ENCODE measurements at places on chromosomes 3 and 15.

- DNase-seq: no peak
Observed at GRCh38 chr3:4356220-4356540, 53.0 kb downstream of the SETMAR start.

DNA sequence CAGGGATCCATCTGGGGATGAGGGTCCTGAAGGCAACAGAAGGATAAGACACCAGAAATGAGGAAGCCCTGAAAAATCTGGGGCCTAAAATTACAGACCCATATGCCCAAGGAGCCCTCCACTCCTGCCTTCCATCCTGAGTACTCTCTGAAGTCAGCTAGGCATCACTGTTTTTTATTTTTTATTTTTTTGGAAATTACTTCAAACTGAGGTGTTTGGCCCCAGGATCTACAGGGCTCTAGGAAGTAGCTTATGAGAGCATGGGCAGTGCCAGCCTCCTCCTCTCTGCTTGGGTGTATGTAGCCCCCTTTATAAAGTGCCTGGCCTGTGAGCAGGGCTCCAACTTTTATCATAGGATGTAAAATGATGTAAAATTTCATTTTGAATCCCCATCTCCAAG is 7.9 kb downstream of the EPB42 start:
- no peak for DNase-seq

- no peak for DNase-seq
Observed at GRCh38 chr15:81265256-81265943, 58.5 kb downstream of the STARD5 start.

GRCh38 chr15:37425541-37425940 is 325.2 kb upstream of the MEIS2 start:
- no peak for DNase-seq

GRCh38 chr15:61227269-61227949 is 1.7 kb downstream of the RORA start:
- peak; percentile 43 for DNase-seq

DNA sequence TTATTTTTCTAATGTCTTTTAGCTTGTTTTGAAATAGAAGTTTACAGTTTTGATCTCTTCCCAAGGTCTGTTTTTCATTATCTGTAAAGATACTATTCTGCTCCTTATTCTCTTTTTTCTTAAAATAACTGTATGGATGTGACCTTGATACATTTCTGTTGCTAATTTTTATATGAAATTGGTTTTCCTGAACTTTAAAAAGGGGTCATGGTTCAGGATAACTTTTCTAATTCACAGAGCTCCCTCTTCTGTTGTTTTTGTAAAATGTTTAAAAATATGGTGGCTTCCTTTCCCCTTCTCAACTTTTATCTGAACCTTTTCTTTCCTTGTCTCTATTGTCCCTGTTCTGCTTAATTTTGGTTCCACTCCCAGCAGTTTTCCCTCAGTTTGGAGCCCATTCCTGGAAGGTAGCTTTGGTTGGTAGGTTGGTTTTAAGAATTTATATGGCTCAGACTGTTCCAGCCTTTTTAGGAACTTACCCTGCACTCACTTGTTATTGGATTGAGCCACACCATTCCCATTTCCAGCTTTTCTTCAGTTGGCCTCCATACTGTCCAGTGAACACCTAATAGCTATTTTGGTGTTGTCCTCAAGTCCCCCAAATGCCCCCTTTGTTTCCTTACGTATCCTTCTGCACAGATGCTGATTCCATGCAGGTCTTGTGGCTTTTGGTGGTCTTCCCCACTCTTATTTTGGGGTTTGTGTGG is 70.3 kb downstream of the SLMAP start:
- DNase-seq: no peak

DNA sequence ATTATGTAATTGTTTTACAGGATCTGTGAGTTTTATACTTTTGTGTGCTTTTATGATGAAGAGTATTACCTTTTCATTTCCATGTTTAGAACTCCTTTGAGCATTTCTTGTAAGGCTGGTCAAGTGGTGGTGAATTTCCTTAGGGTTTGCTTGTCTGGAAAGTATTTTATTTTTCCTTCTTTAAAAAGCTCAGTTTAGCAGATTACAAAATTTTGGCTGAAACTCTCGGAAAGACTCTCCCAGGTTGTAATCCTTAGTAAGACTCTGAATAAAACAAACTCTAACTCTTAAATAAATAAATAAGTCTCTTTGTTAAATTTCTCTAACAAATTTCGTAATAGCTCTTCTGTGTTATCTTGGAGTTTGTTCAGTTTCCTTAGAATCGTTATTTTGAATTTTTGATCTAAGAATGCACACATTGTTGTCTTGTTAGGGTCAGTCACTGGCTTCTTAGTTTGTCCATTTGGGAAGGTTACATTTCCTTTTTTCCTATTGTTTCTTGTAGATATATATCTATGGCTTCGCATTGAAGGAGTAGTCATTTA is 14.7 kb upstream of the ACOX2 start:
- no peak for DNase-seq
